ENCODE measurements at places on chromosomes 5 and 9. TPM values are rescaled to one million over a fixed set of nuclear protein-coding genes. Genes with fewer than 3 reads are reported as not detected.

The LCN15 gene
- not detected for total RNA-seq

The SLC25A25 gene
- 14.5 TPM for total RNA-seq

The SOWAHA gene
- total RNA-seq: 0.06 TPM

The SYNPO gene
- 0.76 TPM for total RNA-seq

The THBS4 gene
- 0.76 TPM for total RNA-seq

The GRIN1 gene
- total RNA-seq: not detected

DNA sequence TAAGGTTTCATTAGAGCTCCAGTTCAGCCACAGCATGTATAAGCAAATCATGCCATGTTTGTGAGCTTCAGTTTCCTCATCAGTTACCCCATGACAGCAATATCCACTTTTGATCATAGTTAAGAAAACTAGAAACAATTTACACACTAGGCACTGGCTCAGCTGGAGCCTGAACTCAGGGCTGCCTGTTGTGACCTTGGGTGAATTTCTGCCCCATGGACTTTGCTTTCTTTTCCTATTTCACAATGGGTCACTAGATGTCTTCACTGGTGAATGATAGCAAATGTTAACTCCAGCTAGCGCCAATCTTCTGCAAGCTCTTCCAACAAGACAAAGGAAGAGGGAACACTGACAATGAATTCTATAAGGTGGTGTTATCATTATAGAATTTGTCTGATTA is 233.3 kb upstream of the TRIM32 start:
- no peaks in the 10 kb centered on the region for H3K27me3 ChIP-seq
- no peak overlapping the region for H3K27ac ChIP-seq
- DNase-seq: no peak
- peaks cover 13% of the 10 kb centered on the region for H3K36me3 ChIP-seq
- H3K4me1 ChIP-seq: no peaks in the 10 kb centered on the region

- H3K4me1 ChIP-seq: no peaks in the 10 kb centered on the region
- no peak for DNase-seq
- H3K4me3 ChIP-seq: no peak overlapping the region
- no peaks in the 10 kb centered on the region for H3K27me3 ChIP-seq
These were observed 273.0 kb upstream of the SMC2 start for GRCh38 chr9:103821115-103821514.

GRCh38 chr9:25519286-25519685 is 159.0 kb downstream of the TUSC1 start:
- H3K36me3 ChIP-seq: no peaks in the 10 kb centered on the region
- H3K27ac ChIP-seq: no peak overlapping the region
- H3K4me1 ChIP-seq: no peaks in the 10 kb centered on the region
- no peak overlapping the region for H3K4me3 ChIP-seq
- no peak for DNase-seq
- H3K27me3 ChIP-seq: no peaks in the 10 kb centered on the region

DNA sequence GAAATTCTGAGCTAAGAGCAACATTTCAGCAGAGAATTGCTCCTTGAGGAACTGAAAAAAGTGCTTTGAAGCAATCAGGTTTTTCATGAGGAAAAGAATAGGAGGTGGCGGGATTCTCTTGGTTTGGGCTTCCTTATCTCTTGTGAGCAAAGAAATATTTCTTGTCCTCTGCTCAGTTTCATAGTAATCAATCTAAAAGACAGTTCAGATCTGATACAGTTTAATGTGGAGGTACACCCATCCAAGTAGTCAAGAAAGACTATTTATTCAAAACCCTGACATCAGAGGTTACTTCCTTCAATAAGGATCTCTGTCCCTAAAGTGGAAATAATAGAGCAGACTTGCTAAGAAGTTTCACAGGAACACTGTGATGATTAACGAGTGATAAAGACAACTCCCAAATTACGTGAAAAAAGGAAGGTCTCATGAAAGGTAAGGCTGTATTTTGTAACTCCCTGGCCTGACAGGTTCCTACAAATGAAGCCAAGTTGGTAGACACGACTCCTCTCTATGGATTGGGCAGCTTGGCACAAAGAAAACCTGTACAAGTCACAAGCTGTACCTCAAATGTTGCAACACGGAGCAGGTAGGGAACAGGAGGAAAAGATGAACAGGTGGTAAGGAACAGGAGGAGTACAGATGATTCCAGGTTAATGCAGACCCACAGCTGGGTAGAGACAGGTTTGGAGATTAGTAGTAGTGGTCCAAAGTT is 94.1 kb downstream of the SUSD1 start:
- DNase-seq: no peak
- H3K27me3 ChIP-seq: no peaks in the 10 kb centered on the region
- no peak overlapping the region for H3K4me3 ChIP-seq
- H3K4me1 ChIP-seq: peaks cover 16% of the 10 kb centered on the region
- H3K27ac ChIP-seq: no peak overlapping the region

DNA sequence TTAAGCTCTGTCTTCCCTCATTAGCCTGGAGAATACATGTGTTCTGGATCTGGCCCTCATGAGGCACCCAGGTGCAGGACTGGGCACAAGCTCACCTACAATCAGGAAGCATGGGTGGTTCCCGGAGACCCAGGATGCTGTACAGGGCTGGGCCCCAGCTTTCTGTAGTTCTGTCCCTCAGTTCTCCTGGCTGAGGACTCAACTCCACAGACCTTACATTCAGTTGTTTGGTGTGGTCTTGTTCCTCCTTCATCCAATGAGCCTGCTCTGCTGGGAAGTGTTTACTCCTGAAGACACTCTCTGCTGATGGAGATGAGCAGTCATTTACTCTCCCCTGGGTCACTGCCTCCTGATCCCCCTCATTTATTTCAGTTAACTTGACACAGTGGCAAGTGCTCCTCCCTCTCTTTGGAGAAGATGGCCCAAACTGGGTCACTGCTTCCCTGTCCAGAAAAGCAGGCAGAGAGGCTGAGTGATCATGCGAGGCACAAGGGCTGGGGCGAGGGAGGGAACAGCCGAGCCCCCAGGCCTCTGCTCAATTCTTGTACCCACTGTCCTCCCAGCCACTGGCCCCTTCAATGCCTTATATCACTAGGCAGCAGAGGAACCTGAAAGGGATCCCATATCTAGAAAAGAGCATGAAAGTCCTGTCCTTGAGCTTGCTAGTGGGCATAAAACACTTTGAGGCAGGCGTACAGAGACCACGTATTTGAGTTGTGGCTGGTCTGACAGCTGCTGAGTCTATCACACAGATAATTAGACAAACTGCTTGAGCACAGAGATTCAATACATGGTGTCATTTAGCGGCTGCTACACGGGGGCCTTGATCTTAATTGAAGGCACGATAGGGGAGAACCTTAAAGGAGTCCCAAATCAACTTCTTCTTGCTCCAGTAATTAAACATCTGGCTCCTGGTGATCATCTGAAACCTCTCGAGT is 221.7 kb downstream of the FSTL4 start:
- no peak for DNase-seq
- no peaks in the 10 kb centered on the region for H3K27me3 ChIP-seq
- no peak overlapping the region for H3K27ac ChIP-seq
- H3K4me1 ChIP-seq: no peaks in the 10 kb centered on the region
- no peak overlapping the region for H3K4me3 ChIP-seq

- no peak overlapping the region for H3K27ac ChIP-seq
- no peak overlapping the region for H3K4me3 ChIP-seq
- H3K27me3 ChIP-seq: no peaks in the 10 kb centered on the region
- no peaks in the 10 kb centered on the region for H3K4me1 ChIP-seq
These were observed 7.7 kb downstream of the AOPEP start for GRCh38 chr9:94734054-94734754.

- no peak for DNase-seq
- H3K4me1 ChIP-seq: no peaks in the 10 kb centered on the region
- H3K4me3 ChIP-seq: no peak overlapping the region
- no peak overlapping the region for H3K27ac ChIP-seq
- no peaks in the 10 kb centered on the region for H3K36me3 ChIP-seq
These were observed 107.6 kb downstream of the APBA1 start for GRCh38 chr9:69564557-69564956.

GRCh38 chr5:30502277-30502676 is 691.2 kb upstream of the CDH6 start:
- no peaks in the 10 kb centered on the region for H3K4me1 ChIP-seq
- H3K27ac ChIP-seq: no peak overlapping the region
- no peaks in the 10 kb centered on the region for H3K27me3 ChIP-seq
- DNase-seq: no peak
- H3K4me3 ChIP-seq: no peak overlapping the region

- no peak overlapping the region for H3K4me3 ChIP-seq
- DNase-seq: no peak
- no peak overlapping the region for H3K27ac ChIP-seq
These were observed 66.6 kb downstream of the ZNF474 start for GRCh38 chr5:122195802-122196394.

DNA sequence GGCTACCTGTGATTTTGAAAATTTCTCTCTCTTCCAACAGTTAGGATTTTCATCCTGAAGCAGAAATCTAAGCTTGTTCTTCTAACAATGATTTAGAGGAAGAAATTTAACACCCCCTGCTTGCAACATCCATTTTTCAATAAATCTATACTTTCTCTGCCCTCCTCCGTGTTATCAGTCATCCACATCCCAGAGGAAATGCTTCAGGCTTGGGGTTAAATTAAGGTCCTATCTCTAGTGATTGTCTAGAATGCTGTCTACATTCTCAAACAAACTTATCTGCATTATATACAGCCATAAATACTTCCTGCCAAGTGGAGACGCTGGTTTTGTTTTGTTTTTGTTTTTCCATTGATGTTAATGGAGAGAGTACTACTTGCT is 371.0 kb downstream of the CSNK1G3 start:
- H3K36me3 ChIP-seq: no peaks in the 10 kb centered on the region
- no peak for DNase-seq
- no peaks in the 10 kb centered on the region for H3K4me1 ChIP-seq
- H3K27ac ChIP-seq: no peak overlapping the region
- no peak overlapping the region for H3K4me3 ChIP-seq

- no peak overlapping the region for H3K27ac ChIP-seq
- no peaks in the 10 kb centered on the region for H3K4me1 ChIP-seq
- H3K4me3 ChIP-seq: no peak overlapping the region
- H3K36me3 ChIP-seq: no peaks in the 10 kb centered on the region
These were observed 51.3 kb upstream of the PRLR start for GRCh38 chr5:35281613-35282012.

DNA sequence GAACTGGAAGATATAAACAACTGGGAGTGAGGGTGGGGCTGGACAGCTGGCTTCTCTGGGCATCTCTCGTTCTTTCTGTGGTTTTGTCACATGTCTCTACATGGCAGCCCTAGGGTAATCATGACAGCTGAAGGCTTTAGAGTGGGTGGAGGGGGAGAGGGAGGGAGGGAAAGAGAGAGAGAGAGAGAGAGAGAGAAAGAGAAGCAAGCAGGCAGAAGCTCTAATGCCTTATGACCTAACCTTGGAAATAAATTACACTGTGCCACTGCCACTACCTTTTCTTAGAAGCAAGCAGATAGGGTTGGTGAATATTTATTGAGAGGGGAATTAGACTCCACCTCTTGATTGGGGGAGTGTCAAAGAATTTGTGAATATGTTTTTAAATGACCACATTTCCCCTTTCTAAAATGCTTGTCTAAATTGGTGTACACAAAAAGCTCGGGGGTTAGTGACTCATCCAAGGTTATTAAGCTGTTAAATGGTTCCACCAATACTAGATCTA is 2.6 kb upstream of the DAPK1 start:
- no peak overlapping the region for H3K27ac ChIP-seq
- H3K36me3 ChIP-seq: no peaks in the 10 kb centered on the region
- DNase-seq: no peak
- peaks cover 64% of the 10 kb centered on the region for H3K27me3 ChIP-seq
- peaks cover 9% of the 10 kb centered on the region for H3K4me1 ChIP-seq

GRCh38 chr5:21807953-21808352 is 1045.2 kb downstream of the CDH12 start:
- no peaks in the 10 kb centered on the region for H3K27me3 ChIP-seq
- H3K27ac ChIP-seq: no peak overlapping the region
- no peak overlapping the region for H3K4me3 ChIP-seq
- no peak for DNase-seq
- no peaks in the 10 kb centered on the region for H3K36me3 ChIP-seq

DNA sequence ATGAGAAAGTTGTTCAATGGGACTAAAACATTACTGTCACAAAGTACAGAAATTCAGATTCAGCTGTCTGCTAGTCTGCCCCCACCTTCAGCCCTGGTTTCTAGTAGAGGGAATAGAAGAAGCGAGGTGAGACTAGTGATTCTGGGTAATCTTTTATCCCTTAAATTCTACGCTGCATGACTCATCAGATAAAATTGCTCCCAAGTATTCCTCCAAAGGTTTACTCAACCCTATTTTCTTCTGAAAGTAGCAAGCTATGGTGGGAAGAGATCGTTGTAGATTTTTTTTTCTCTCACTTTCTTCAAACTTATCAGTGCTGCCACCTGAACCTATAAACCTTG is 318.9 kb upstream of the RIOK2 start:
- H3K36me3 ChIP-seq: no peaks in the 10 kb centered on the region
- no peaks in the 10 kb centered on the region for H3K27me3 ChIP-seq
- H3K27ac ChIP-seq: no peak overlapping the region
- DNase-seq: no peak
- H3K4me3 ChIP-seq: no peak overlapping the region
- H3K4me1 ChIP-seq: no peaks in the 10 kb centered on the region

DNA sequence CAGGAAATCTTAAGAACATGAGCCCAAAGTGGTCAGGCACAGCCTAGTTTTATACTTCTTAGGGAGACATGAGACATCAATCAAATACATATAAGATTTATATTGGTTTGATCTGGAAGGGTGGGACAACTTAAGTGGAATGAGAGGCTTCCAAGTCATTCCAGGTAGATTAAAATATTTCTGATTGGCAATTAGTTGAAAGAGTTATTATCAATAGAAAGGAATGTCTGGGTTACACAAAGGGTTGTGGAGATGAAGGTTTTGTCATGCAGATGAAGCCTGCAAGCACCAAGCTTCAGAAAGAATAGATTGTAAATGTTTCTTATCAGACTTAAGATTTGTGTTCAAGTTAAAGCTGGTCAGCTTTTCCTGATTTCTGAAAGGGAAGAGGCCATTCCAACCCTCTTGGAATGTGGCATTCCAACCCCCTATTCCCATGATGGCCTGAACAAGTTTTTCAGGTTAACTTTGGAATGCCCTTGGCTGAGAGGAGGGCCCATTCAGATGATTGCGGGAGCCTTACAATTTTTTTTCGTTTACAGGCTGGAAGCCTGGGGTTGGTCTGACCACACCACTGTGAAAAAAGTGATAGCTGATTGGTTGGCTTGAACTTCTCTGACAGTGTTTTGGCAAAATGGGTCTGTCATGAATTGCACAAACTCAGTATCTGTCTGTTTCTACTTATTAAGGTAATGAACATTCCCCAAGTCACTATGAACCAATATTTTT is 245.6 kb upstream of the RAI14 start:
- peaks cover under 1% of the 10 kb centered on the region for H3K4me1 ChIP-seq
- H3K27me3 ChIP-seq: peaks cover 1% of the 10 kb centered on the region
- no peak overlapping the region for H3K27ac ChIP-seq
- H3K4me3 ChIP-seq: no peak overlapping the region
- DNase-seq: no peak
- H3K36me3 ChIP-seq: no peaks in the 10 kb centered on the region

DNA sequence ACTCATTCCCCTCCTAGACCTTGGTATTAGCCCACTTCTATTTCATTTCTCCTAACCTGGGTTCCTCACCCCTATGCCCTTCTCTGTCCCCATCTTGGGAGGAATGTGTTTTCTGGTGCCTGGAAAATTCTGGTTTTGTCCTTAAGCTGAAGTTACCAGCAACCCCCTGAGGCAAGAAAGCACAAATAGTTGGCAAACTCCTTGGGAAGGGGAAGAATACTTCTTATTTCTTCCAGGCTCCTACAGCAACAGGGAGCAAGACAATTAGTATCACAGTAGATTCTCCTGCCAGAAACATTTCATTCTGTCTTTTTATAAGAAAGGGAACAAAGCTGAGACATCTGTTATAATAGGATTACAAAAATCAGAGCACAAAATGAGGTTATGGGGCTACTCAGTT is 142.5 kb downstream of the SNCAIP start:
- no peak overlapping the region for H3K4me3 ChIP-seq
- no peak for DNase-seq
- no peak overlapping the region for H3K27ac ChIP-seq
- no peaks in the 10 kb centered on the region for H3K27me3 ChIP-seq
